ENCODE measurements at places on chromosomes 2 and 18.

GRCh38 chr18:48778344-48779011 is 172.3 kb downstream of the SMAD7 start:
- DNase-seq, result no peak

GRCh38 chr2:150911766-150912280 is 349.8 kb downstream of the RBM43 start:
- DNase-seq, result no peak

GRCh38 chr2:107195631-107196030 is 309.7 kb upstream of the ST6GAL2 start:
- DNase-seq, result no peak

GRCh38 chr2:156540706-156541105 is 104.5 kb downstream of the GPD2 start:
- no peak for DNase-seq

DNA sequence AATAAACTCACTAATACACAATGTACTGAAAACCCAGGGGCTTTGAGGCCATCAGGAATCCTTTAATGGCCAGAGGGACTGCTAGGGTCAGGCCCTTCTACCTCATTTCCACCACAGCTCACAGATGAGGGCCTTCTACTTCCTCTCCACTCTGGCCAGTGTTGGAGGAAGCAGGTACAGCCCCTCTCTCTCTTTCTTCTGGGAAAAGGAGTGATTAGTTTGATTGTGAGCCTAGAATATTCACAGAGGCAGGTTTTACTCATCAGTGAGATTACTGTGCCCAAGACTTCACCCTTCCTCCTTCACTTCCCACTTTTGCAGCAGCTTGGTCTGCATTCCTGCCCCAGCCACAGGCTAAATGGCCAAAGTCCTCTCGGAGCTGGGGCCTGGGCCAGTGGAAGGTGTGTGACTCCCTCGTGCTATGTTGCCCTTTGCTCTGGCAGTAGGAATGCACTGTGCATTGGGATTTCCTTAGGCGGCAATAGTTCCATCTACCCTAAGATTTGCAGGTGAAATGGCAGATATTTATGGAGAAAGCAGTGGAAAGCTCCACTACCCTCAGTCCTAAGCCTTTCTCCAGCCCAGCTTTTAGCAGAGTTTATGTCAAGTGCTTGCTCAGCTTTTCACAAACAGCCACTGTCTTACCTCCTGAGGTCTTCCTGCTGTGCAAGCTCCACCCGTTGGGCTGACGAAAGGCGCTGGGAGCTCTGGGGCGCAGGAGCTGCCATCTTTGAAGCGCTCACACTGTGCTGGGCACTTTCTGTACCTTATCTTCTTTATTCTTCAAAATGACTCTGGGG is 36.2 kb upstream of the YES1 start:
- no peak for DNase-seq

- DNase-seq, result no peak
Measured at GRCh38 chr2:53690876-53691275, 76.7 kb upstream of the CHAC2 start.

- DNase-seq, result no peak
Measured at GRCh38 chr2:181848261-181848886, 43.2 kb upstream of the ITPRID2 start.

DNA sequence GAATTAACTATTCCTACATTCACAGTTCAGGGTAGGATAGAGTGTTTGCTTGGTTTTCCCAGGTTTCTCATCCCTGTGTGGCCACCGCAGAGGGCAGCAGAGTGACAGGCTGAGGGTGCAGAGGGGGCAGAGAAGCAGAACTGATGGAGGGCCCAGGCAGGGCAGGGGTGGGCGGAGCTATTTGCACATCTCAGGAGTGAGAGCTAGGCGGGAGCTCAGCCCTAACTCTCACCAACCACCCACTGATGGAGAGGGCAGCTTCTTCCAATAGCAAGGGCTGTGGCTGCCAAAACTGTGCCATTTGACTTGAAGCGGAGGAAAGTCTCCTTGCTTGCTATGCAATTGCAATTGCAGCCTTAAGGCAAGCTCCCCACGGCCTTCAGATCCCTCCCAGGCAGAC is 12.0 kb upstream of the DARS1 start:
- no peak for DNase-seq

GRCh38 chr2:173407176-173407575 is 52.5 kb downstream of the CDCA7 start:
- no peak for DNase-seq
